ENCODE measurements at places on chromosomes 6 and 20.

DNA sequence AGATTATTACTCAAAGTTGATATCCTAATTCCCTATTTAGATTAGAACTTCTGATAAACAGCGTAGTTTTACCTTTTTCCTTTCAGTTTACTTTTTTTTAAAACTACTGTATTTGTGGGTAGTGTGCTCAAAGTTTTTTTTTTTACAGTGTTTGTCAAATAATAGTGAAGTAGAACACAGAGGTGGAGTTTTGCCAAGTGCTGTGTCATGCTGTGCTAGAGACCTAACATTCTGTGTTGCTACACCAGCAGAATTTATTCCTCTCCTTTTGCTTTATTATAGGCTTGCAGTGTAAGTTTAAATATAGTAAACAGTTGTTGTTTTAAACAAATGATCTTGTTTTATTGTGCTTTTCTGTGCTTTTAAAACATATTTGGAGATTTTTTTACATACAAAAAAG is 125.4 kb downstream of the HIVEP1 start:
- DNase-seq: no peak

GRCh38 chr6:5567352-5567751 is 306.0 kb downstream of the FARS2 start:
- DNase-seq: no peak

DNA sequence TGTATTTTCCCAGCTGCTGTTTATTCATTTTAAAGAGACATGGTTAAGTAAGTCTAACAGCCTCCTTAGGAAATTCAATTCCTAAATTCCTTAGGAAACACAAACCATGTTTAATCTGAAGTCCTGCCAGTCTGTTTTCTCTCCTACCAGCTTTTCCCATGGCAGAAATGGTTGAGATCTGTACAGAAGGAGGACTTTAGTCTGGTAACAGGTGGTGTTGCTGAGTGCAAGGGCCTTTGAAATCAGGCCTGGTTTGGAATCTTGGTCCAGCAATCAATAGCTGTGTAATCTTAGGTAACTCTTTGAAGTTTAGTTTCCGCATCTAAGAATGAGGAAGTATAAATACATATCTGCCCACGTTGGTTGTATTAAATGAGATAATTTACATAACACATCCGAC is 232.5 kb downstream of the LAMA2 start:
- DNase-seq: no peak

DNA sequence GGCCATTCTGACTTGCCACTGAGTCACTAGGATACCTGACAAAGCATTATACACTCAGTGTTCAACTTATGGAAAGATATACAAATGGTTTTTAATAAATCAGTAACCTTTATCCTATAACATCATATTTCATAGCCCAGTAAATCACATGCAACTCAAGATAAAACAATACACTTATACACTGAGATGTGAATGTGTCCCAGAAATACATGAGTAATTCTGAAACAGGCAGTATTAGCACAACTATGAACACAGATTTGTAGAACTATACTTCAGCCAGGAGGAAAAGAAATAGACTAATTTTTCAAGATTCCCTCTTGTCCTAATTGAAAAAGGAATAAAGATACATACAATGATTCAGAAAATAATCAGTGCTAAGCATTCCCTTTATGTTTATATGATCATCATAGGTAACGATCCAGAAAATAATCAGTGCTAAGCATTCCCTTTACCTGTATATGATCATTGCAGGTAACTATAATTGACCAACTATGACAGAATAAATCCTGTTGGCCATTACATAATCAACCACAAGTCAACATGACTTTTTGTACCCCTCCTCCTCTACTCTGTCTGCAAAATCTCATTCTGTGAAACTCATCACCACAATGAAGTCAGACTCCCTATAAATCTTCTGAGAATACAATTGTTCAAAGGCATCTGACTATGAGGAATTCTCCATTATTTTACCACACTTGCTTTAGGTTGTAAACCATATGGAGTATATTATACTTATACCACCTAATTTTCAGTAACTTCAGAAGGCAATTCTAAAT is 30.3 kb downstream of the HACE1 start:
- DNase-seq: no peak

DNA sequence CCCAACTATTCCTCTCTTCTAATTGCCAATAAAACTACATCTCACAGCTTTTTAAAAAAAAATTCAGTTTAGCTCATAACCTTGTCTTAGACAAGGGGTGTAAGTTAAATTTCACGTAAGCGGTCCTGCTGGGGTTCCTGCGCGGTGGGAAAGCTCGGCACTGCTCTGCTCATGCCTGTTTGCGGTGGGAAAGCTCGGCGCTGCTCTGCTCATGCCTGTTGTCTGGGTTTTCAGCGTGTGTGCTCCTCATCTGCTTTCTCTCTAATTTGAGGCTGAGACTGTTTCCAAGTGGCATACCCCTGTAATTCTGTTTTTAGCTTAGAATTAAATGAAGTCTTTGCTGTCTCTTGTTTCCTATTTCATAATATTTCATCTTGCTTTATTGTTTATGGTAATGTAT is 18.6 kb downstream of the ARID1B start:
- no peak for DNase-seq

GRCh38 chr20:64119681-64120341 is 12.4 kb upstream of the NPBWR2 start:
- DNase-seq: no peak
